ENCODE measurements at places on chromosomes 2 and 18.

- DNase-seq: no peak
These were observed 250.6 kb upstream of the KCNJ3 start for GRCh38 chr2:154447727-154448418.

DNA sequence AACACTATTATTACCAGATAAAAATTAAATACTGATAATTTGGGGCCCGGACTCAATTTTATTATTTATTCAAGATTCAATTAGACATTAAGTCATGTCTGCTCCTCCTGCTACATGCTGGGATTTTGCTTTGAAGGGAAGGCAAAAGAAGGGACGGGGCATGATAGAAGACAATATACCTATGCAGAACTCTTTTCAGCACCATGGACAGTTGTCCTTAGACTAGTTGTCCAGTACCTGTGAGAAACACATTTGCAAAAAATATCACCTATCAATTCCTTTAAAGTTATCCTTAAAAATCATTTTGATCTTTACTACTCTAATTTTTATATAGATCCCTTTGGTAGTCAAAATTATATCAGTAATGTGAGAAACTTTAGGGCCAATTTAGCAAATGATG lies 100.2 kb upstream of the SULT1C3 start:
- DNase-seq: no peak

DNA sequence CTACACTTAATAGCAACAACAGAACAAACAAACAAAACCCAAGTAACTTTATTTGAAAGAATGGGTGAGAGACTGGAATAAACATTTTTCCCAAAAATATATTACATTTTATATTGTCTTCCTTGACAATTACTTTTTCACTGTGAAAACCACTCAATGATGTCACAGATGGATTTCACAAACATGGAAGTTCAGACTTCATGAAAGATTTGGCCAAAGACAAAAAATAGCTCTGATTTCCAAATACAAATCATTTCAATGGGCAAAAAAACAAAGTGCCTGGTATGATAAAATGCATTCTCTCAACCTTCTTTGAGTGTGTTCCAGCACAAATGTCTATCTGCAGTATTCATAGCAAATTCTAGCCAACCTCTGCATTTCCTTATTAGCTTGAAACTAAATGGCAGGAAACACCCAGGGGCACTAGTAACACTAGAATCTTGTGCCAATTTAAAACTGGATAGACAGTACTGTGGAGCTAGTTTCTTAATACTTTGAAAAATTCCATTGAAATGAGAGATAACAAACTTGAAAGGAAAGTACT lies 28.5 kb upstream of the NAPG start:
- DNase-seq: no peak

DNA sequence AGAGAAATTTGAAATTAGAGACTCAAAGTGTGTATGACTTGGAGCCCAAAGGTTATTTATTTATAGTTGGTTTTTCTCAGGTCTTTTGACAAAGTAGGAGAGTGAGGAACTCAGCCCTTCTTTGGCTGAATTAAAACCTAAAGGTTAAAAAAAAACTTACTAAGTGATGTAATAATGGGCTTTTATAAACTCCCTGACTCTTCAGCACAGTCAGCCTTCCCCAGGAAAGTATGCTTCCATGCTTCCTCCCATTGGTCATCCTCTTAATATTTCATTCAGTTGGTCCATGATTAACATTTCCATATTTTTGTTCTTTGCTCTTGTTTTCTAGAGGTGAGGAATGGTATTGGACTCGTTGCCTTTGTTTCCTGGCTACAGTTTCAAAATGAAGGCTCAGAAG lies 7.2 kb downstream of the ARPC2 start:
- no peak for DNase-seq

DNA sequence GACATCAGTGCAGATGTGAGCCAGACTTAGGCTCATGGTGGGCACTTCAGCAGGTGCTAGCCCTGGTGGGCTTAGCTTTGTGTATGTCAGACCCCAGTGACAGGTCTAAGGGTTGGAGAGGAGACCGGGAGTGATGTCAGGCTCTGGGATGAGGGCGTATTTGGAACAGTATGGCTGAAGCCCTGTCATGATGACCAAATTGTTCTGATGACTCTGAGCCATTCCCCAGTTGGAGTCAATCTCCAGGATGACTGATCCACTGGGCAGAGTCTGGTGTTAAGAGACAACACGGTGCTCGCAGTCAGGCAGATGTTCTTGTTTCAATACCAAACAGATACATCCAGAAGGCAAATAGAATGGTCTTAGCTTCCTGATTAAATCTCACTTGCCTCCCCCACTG lies 241.5 kb downstream of the SOX11 start:
- DNase-seq: no peak

DNA sequence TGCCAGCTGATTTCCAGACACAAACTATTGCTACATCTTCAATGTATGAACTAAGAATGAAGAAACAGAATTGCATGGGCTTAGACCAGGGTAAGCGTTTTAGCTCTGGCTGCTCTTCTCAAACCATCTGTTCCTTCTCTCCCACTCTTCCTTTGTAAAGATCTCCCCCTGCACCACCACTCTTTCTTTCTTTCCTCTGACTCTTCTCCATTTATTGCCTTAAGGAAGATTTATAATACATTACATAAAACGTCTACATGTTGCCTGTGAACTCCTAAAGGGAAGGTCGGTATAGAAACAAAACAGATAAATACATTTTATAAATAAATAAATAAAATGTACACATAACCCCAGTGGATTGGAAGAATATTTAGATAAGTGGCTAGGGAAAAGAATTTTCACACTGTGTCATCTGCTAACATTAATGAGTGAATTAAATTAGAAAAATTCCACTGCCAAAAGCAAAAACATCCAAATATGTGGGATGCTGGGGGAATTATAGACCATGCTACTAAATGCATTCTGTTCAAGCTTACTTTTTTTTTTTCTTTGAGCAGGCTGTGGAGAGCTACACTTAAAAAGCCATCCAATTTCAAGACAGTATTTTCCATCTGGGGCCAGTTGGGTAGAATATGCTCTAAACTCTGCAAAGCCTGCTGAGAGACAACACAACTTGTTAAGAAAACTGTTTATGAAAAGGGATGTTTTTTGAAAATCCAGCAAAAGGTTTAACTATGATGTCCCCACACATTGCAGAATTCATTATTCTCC lies 41.5 kb downstream of the NCKAP5 start:
- DNase-seq: peak; percentile 42

DNA sequence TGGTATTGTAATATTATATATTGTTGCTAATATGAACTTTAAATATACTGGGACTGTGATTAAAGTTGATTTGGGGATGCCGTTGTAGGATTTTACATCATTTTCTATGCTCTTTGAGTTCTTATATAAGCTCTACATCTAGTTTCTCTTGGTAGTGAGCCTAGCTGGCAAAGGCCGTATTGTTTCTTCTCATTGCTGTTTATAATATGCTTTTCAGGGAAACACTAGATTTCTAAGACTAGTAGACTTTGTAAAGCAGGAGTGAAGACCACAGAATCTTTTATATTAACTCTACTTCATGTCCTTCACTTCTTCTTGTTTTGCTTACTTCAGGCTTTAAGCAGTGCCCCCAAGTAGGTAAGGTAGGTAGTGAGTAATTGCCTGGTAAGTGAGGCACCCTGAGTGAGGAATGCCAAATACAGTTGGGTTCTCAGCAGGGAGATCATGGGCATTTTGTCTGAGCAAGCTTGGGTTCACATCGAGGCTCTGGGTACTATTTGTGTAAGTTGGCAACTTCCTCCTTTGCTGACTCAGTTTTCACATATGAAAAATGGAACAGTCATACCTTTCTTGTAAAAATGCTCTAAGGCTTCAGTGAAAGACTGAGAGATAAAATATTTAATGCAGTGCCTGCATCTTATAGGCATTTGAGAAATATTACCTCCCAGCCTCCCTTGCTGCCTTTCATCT lies 96.4 kb downstream of the RNF144A start:
- DNase-seq: no peak

Measured in NCI-H524 treated with DMSO at 0.1 percent for 48 hours (cell line).